ENCODE measurements at places on chromosomes 11 and 22.

DNA sequence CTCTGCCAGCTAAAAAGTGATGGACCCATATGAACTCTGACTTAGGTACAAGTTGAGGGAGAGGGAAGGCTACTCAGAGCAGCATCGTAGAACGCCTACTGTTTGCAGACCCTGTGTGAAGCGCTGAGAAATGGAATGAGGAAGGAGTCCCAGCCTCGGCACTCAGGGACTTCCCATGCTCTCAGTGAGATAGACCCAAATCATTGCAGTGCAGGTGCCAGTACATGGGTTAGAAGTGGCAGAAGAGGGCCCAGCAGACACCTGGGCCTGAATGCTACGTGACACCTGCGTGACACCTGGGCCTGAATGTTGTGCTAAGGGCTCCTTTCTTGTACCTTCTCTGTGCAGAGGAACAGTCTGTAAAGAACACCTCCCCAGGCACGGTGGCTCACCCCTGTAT lies 2.6 kb upstream of the PDGFB start:
- DNase-seq: no peak

DNA sequence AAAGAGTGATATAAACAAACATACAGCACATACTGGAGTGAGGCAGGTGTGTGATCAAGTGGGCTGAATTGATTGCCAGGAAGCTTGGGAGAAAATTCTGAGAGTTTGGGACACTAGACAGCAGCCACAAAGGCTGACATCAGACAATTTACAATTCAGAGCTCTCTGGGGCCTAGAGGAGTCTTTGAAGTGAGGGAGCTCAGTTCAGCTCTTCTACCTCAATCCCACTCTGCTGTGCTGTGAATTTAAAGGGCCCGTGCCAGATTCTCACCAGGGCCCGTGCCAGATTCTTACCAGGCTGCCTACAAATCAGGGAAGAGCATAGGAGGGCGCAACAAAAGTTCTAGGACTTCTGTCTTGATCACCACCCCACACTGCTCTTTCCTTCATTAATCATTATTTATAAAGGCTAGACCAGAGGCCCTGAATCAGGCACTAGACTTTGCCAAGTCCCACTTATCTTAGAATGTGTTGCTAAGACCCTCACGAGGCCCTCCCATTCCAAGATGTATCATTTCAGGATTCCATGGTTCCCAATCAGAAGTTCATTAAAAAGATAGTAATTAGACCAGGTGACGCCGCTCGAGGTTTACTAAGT lies 112.4 kb downstream of the KIRREL3 start:
- no peak for DNase-seq

DNA sequence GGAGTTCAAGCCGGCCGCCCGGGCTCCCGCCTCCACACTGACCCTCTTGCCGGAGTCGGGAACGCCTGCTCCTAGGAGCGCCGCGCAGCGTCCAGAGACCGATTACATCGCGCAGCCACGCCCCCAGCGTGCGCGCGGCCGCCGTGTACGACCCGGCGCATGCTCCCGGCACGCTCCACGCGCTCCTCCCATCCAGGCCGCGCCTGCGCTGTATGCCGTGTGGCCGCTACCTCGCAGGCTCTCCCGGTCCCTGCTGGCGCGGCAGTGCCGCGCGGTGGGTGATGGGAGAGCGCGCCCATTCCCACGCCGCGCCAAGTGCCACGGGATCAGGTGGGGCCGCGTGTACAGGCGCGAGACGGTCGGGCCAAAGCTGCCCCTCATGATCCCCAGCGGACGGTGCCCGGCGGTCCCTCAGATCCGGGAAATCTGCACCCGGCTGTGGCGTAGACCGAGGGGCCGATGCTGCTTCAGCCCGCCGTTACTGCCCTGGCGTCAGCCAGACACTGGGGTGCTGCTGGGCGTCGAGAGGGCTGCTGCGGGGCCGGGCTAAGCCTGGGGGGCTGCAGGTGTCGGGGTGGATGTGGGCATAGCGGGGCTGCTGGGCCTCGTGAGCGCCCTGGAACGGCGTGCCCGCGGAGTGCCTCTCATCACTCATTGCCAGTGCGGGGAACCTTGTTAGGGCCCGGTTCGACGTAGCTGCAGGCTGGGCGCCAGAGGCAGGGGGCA lies at the start of the genes GNB1L and RTL10:
GNB1L (minus strand) TSS at position 97 of the 726 bp plus-strand sequence. CDS start 33,519 bp downstream, outside the sequence.
RTL10 (minus strand) TSS at position 97 of the 726 bp plus-strand sequence. CDS start 2,613 bp downstream, outside the sequence.
- DNase-seq: peak; percentile 92

DNA sequence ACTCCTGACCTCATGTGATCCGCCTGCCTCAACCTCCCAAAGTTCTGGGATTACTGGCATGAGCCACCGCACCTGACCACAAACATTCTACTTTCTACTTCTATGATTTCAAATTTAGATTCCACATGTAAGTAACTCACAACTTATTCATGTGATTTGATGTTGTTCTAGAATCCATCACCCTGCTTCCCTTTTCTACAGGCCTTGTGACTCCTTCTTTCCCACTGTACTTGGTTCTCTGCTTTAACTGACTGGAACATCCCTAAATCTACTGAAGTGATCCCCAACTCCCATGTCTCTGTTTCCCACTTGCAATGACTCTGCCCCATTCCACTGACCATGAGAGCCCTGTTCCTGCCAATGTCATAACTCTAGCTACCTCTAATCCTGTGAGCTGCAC lies 25.7 kb upstream of the MRPL17 start:
- no peak for DNase-seq

DNA sequence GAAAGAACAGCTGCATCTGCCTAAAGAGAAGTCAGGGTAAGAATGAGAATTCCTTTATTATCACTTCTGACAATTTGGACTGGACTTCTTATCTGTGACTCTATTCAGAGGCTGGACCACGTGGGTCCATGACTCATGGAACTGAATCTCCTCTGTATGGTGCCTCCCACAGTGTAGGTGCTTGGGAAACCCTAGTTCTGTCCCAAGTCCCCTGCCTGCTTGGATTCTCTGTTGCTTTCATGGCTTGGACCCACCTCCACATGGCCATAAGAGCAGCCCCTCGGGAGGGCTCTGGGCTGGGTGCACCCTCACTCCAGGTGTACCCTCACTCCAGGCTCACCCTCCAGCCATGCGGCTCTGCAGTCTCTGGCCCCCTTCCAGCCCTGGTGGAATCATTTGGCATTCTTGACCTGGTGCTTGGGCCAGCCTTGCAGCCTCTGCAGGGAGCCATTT lies 153.4 kb downstream of the CACNA1I start:
- DNase-seq: no peak

DNA sequence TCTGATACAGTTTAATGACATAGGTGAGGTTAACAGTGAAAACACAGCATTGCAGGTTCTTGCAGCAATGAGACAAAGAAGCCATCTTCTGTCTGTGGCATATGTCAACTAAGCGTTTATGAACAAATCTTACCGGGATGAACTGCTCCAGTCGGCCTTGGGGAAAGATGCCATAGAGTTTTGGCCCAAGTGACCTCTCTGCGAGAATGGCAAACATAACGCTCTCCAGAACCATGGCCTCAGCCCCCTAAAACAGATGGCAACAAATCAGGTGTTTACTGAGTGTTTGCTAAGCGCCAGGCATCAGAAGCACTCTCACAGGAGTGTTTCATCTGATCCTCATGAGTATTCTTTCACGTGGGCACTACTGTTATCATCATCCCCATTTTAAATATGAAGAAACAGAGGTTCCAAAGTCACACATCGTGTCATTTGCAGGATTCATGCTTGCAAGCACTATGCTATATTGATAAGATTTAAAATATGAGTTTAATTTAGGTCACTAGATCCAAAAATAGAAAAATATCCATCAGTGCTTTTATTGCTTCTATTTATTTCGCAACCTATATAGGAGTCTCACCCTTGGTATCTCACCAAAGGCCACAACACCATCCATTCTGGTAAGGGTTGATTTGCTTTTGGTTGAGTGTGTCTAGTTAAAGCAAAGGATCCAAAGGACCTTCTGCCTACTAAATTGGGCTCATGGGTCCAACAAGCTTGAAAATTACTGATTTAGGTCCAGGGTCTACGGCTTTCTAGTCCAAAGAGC lies 35.9 kb downstream of the TCIRG1 start:
- no peak for DNase-seq

GRCh38 chr11:46259971-46260560 lies 17.4 kb upstream of the CREB3L1 start:
- no peak for DNase-seq

DNA sequence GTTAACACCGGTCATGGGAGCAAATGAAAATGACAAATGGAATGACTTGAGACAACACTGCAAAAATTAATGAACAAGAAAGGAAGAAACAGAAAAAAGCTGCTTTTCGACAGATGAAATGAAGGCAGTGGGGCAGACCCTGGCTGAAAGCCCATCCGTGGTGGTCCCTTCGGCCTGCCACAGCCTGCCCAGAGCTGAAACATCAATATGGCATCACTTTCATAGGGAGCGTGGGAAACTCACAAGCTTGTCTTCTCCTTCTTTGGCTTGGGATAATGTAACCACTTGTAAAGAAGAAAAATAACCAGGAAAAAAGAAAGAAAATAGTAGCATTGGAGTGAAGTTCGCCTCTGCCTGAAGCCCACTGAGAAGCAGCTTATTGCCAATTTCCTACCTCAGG lies 78.8 kb downstream of the CTTN start:
- DNase-seq: no peak

DNA sequence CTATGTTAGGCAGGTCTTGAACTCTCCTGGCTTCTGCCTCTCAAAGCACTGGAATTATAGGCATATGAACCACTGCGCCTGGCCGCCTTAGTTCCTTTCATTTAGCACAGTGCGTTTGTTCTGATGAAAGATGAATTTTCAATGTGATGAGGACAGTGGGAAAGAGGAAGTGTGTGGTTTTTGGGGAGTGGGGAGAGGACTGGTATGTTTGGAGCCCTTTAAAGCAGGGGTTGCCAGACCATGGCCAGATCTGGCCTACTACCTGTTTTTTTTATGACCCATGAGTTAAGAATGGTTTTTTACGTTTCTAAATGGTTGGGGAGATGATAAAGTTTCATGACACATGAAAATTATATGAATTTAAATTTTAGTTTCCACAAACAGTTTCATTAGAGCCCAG lies 12.5 kb downstream of the ATXN10 start:
- no peak for DNase-seq

- no peak for DNase-seq
These were observed 23.5 kb upstream of the ARHGAP8 start for GRCh38 chr22:44728761-44729324.

DNA sequence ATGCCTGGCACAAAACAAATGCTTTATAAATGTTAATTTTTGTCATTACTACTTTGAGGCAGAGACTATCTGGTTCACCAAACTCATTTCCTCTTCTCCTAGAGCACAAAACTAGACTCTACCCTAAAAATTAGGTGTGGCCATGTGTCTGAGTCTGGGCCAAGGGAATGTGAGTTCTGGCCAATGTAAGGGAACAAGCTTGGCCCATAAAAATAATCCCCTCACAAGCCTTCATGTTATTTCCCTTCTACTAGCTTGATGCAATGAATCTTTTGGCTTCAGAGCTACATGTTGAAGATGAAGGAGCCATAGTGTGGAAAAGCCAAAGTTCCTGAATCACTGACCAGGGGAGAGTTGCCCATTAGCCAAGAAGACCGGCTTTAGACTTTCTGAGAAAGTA lies 406.5 kb upstream of the CCDC90B start:
- DNase-seq: no peak

DNA sequence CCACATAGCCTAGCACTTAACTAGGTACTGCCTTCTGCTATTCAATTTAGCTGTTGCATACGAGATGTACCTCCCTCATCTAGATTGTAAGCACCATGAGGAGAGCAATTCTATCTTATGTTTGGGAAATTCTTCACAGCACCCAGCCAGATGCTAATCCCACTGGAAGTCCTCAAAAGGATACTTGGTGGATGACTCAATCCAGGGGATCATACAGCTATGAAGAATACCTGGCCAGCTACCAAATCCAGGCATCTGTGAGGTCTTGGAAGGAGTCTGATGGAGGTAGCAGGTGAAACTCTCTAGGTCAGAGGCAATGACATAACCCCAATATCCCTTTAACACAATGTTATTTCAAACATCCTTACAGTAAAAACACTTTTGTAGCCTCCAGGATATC lies 167.8 kb upstream of the NCAM1 start:
- DNase-seq: no peak

DNA sequence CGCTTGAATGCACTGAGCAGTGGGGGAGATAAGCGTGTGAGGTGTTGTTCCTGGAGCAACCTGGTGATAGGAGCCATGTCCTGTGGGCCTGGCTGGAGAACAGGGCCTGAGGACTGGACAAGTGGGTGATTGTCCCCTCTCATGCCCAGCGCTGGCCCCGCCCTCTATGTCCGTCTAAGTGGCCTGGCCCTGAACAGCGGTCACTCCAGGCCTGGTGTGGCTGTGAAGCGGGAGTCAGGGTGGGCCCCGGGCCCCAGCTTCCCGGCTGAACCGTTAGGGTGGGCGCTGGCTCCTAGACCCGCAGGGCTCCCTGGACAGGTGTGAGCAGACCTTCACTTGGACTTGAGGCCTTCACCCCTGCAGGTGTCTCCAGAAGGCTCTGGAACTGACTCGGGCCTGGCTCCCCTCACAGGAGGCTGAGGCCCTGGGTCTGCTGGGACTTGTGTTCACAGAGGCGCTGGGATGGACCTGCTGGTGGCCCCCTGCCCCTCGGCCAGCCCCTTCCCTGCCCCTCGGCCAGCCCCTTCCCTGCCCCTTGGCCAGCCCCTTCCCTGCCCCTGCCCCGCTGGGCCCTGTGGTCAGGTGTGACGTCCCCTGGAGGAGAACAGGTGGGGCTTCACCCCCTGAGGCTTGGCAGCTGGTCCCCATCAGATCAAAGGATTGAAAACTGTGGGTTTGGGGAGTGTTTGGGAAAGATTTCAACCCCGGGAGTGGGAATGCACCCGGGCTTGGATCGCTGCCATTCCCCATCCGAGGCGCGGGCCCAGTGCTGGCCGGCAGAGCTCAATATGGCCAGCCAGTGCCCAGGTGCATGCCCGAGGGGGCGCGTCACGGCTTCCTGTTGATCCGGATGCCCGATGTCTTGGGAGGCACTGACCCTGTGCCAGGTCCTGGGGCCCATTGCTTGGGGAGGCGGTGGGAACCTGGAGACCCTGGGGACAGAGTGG lies 3.2 kb upstream of the MUC6 start:
- no peak for DNase-seq

DNA sequence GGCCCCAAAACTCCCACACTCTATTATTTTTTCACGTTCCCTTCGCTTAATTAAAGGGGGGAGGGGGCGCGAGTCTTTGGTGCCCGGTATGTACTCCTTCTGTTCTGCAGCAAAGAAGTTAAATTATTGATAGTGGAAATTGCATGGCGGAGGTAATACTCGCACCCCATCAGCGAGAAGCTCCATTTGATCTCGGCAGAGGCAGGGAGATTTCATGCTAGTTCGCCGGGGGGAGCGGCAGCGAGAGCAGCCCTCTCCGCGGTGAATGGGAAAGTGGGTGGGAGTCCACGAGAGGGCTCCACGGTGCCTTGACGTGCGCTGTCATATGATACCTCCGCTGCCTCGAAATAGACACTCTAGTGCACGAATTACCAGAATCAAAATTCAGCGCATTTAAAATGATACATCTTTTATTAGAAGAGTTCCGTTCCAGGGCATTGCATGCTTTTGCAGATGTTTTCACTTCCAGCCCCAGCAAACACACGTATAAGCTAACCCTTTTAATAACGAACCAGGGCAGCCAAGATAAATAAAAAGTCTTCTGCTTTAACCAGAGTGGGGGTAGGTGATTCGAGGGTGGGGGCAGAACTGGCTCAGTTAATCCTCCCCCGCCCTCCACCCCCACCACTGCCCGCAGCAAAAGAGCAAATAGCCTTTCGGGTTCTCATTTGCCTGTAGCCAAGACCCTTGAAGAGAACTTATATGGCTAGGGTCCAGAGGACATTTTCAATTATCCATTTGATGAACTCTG lies 1.3 kb upstream of the BDNF start:
- no peak for DNase-seq

- DNase-seq: no peak
These were observed 256.4 kb upstream of the SESN3 start for GRCh38 chr11:95487391-95487790.

Measured in neural crest cell (in vitro differentiated cells).